ENCODE measurements at places on chromosomes 3 and 15.

- no peak for DNase-seq
Measured at GRCh38 chr3:12415014-12415680, 69.1 kb upstream of the TSEN2 start.

DNA sequence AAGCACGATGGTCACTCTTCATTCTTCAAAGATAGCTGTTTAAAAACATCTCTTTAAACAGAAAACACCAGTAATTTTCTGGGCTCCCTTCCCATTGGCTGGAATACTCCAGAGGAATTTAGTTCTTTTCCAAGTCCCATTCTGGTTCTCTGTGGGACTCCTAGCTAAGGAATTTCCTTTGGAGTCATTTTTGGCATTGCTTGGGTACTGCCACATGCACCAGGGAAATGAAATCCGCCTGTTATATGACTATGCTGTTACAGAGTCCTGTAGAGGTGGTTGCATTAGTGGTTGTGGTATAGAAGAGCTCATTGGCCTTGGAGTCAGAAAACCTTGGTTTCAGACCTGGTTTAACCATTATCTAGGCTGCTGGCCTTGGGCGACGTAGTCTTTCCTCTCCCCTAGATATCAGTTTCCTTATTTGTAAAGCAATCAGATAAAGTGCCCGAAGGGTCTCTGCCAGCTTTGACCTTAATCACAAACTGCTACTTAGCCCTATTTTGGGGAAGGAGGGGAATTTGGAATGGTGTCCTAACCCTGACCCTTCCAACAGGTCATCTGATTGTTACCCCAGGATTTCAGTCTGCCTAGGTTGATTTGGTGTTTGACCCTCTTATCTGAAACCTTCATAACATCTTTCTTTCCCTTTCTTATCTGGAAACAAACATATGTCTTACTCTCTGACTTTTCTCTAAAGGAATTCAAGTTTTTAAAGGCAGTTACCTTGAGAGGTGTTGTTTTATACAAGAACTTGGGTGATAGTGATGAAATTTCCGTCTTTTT lies 13.4 kb downstream of the RTP1 start:
- peak; percentile 27 for DNase-seq

DNA sequence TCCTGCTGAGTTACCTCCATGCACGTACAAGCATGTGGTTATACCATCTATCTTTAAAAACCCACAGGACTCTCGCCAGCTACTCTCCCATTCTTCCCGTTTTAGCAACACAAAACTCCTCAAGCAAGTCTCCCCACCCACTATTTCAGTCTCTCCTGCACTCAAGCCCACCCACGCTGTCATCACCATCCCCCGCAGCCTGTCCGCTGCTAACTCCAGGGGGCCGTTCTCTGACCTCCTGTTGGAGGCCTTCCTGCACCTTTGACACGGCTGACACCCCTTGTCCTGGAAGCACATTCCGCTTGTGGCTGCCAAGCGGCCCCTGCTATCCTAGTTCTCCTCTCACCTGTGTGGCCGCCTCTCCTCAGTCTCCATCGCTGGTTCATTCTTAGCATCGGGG lies 7.5 kb upstream of the PCSK6 start:
- DNase-seq = no peak

DNA sequence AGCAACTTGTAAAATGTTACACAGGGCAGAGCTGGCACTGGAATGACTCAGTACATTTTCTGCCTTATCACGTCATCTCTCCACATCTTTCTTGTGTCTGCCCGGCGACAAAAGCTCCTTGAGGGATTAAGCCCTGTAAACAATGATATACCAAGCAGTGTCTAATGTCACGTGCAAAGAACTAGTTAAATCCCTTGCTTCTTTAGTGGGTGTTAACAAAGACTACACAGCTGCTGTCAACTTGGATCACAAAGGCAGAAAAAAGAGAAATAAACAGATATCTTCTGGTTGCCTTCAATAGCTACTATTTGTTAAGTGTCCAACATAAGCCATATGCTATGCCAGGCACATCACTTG lies 48.1 kb upstream of the FRMD4B start:
- DNase-seq = no peak

DNA sequence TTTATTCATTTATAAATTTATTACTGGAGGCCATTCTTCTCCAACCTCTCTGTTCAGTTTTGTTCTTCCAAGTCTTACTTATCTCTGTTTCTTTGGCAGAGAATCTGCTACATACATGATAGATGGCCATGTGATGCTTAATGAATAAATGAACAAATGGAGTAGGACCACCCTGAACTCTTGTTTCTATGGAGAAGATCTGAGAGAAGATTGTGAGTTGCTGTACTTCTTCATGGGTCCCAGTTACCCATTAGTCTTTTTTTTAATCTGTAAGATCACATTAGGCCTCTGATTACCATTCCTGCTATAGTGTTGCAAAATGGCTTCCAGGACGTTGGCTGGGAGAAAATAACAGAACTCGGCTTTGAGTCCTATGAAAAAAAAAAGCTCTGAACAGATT lies 191.9 kb upstream of the SYNPR start:
- DNase-seq = peak; percentile 2

Measured in muscle of leg (tissue), 16 donors.